ENCODE measurements at places on chromosomes 1 and 21. TPM values are rescaled to one million over a fixed set of nuclear protein-coding genes. Genes with fewer than 3 reads are reported as not detected.

DNA sequence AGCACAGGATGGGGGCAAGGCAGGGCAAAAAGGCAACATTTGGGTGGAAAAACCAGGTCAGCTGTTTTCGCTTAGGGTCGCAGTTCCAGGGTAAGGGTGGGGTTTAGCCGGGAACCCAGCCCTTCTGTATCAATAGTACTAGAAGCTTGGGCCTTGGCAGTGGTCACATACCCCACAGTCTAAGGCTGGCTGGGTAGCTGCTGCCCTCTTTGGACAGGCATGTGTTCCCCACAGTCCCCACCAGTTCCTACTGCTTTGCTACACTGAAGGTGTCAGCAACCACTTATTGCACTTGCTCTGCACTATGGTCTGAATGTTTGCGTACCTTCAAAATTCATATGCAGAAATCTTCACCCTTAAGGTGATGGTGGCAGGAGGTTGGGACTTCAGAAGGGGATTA is 349.8 kb downstream of the LTN1 start:
- DNase-seq = no peak

GRCh38 chr1:38050397-38051078 is 3.9 kb upstream of the POU3F1 start:
- DNase-seq = no peak

GRCh38 chr1:203726417-203726867 is 38.5 kb upstream of the LAX1 start:
- DNase-seq = no peak

DNA sequence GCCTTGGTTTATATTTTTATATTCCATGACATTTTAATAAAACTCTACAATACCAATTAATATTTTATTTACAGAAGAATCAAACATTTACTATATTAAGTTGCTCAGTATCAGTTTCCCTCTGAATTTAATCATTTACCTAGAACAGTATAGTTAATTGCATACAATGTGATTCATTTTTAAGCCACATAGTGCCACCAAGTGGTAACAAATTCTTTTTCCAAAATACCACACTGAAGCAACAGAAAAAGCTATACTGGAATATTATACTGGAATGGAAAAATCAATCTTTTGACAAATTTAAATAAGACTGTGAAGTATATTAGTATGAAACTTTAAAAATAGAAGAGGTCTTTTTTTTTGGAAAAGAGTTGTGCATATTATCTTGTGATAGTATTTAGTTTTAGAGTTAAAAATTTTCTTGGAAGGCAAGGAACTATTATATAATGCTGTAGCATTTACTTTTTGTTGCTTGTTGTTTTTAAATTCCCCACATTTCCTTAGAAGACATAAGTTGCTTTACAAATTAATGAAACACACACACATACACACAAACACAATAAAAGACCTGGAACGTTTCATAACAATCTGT is 57.3 kb downstream of the ZNF644 start:
- no peak for DNase-seq

- peak; percentile 68 for DNase-seq
These were observed 24.7 kb downstream of the CDK18 start for GRCh38 chr1:205528887-205529825.

DNA sequence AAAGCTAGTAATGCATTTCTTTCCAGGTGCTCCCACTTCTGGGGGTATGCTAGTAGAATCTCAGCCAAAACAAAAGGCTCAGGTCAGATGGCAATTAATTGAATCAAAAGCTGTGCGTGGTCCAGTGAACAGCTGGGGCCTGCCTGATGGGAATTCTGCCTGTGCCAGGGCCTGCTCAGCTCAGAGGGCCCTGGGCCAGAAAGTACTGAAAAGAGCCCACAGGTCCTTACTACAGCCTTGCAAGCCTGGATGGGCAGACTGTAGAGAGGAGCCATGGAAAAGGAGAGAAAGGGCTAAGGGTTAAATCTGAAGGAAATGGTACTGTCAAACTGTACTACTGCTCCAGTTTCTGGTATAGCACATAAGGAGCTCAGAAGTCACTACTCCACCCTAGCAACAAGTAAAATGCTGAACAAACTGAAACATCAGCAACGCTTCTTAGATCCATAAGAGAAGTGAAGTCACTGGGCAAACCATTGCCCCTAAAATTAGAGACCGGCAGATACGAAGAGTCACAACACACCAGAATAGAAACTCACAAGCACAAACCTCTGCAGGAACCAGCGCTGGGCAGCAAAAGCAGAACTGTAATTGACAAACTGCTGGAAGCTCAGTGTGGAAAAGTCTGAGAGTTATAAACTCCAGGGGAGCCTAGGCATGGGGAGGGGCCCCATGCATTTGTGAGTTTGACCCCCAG is 121.1 kb upstream of the SYT6 start:
- no peak for DNase-seq

DNM3 gene
- 0.72 TPM for total RNA-seq

RGS7 gene
- not detected for total RNA-seq
